ENCODE measurements at places on chromosomes 7 and 10.

DNA sequence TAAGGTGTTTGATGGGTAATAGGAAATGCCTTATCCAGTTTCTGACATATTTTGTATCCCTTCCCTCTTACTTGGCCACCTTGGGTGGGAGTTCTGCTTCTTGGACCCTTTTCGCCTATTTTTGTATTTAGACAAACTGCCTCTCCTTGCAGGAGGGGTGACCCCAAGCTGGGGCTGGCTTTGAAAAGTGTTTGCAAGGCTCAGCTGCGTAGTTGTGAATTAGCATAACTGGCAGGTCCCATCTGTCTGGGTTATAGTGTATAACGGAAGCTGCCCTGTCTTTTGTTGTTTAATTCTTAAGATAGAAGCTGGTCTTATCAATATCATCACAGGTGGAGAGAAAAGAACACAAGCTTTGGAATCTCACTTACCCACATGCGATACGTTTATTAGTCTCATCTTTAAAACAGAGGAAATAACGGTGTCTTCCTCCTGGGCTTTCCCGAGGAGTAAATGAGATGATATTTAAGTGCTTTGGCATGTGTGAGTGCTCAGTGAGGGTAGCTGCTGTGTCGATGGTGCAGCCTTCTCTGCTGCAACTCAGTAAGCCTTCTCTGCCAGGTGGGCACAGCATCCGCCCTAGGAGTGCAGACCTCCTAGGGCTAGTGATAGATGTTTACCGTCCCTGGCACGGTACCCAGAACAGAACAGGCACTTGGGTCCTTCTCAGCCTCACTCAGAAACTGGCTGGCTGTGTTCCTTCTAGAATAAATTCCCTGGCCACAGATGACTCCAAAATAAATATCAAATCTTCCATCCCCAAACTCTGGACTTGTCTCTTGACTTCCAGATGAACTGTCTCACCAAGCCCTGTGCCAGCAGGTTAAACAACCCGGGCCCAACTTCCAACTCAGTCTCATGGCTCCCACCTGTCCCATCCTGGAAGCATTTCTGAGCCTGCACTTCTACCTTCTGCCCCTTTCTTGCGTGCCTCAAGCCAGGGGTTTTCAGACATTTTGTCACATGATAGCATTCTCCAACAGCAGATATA lies 227.3 kb downstream of the GFRA1 start:
- DNase-seq: no peak

GRCh38 chr7:151745706-151746105 lies 131.2 kb downstream of the PRKAG2 start:
- DNase-seq: no peak

DNA sequence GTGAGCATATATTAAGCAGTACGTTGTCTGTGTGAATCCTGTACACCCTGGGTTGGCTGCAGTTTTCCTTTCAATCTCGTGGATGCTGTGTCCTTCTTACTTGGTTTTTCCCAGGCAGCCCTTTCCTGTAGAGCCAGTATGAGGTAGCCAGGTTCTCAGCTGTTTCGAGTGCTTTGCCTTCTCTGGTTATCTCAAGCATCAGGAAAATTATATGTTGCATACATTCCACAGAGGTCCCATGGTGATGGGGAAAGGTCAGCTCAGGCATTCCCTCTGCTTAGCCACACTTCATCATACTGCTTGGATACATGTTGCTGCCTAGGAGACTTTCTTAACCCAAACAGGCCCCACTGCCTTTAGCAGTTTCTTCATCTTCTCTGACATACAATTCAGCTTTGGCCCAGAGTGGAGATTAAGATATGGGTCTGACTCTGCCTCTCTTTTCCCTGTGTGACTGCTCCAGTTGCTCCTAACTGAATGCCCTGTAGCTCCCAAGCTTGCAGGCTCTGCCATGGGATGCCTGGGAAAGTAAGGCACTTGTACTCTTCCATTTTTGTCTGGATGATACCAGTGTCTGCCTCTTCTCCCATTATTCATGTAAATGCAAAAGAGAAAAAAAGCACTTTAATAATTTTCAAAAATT lies 11.3 kb downstream of the GNAI1 start:
- DNase-seq: no peak

- DNase-seq: no peak
These were observed 6.5 kb downstream of the CPVL start for GRCh38 chr7:29139796-29140195.

DNA sequence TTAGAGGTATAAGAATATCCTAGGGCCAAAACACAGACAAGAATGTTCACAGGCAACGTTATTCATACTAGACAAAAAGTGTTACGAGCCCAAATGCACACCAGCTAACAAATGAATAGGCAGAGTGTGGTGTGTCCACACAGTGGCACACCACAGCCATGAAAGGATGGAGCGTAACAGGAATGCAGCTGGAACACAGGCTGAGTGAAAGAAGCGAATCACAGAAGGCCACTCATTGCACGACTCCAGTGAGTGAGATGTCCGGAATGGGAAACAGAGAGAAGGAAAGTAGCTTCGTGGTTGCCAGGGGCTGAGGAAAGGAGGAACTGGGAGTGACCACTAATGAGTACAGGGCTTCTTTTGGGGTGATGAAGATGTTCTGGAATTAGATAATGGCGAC lies 198.8 kb downstream of the TNS3 start:
- no peak for DNase-seq

- no peak for DNase-seq
These were observed 103.7 kb downstream of the DNAJB6 start for GRCh38 chr7:157440346-157441022.

- DNase-seq: no peak
These were observed 265.4 kb upstream of the SLC26A5 start for GRCh38 chr7:103711413-103711812.

- DNase-seq: no peak
These were observed 49.9 kb upstream of the TMEM26 start for GRCh38 chr10:61503051-61503450.

GRCh38 chr10:27433976-27434375 lies 70.1 kb upstream of the RAB18 start:
- DNase-seq: no peak

- no peak for DNase-seq
These were observed 47.3 kb upstream of the PIP4K2A start for GRCh38 chr10:22761569-22762220.

- peak; percentile 25 for DNase-seq
These were observed 11.8 kb downstream of the PODXL start for GRCh38 chr7:131544449-131545301.

- no peak for DNase-seq
These were observed 20.2 kb upstream of the PPIF start for GRCh38 chr10:79327090-79327457.

DNA sequence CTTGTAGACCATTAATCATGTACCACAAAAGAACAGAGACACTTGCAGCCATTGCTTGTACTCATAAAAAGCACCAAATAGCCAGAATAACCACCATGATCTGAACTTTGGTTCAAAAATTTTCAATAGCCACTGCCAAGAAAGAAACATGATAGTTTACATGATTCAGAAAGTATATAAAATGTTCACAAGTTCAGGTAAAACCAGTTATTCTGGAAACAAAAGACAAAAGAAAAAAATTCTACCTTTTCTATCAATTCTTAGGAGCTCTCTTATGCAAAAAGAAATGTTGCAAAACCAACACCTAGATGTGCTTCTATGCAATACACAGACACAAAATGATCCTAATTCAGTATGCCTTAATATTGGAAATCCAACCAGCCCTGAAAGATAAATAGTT lies 108.7 kb downstream of the PCLO start:
- no peak for DNase-seq

GRCh38 chr10:97353945-97354344 lies 19.4 kb upstream of the FRAT2 start:
- no peak for DNase-seq

DNA sequence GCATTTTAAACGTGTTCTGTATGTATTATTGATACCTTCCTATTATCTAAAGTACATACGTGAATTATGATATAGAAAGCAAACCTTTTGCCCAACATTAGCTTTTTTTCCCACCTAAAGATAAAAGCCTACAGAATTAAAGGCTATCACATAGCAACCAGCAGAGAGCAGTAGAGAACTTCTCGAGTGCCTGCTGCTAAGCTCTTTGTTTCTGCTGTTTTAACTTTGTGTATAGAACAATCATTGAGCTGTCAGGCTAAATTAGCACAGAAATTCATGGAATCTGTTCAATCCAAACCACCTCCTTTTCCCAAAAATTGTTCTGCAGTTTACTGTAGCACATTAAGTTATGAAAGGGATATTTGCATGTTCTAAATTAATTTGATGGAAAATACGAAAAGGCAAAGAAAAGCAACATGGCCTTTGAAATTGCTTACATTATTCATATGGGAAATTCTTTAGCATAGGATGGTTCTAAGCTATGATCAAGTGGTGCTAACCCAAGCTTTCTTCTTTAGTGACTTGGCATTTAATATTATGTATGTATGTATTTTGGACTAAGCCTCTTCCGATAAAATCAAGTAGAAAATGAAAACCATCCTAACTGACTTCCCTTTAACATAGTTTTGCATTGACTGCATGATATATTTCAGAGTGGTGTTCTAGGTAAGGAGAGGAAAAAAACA lies 1288.5 kb downstream of the GATA3 start:
- peak; percentile 35 for DNase-seq

DNA sequence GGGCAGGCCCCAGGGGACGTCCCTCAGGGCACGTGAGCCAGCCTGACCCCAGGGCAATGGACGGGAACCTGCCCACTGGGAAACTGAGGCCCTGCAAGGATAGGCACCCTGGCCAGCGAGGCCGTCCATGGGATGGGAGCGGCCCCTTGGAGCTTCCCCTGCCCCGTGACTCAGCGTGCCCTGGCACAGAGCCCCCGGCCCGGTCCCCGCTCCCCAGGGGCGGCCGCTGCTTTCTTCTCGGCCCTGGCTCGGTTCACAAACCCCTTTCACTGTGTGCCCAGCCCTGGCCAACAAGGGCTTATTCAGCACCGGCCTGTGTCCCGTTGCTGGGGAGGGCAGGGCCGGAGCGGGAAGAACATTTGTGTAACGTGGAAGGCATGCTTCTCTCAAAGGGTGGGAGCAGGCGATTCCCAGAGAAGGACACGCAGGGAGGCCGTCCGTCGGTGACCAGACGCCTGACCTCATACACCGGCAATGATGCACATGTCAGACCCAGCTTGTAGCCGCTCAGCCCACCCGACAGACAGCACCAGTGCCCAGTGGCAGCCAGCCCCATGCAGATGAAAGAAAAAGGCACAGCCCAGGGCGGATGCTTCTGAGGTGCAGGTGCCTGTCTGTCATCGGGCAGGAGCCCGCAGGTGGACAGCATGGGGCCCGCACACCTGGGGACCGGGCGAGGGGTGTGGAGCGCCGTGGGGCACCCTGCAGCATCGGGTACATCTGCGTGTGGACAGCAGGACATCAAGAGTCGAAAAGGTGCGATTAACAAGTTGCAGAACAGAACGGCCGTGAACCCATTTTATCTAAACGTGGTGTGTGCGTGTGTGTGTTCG lies 94.5 kb downstream of the PDGFA start:
- no peak for DNase-seq

DNA sequence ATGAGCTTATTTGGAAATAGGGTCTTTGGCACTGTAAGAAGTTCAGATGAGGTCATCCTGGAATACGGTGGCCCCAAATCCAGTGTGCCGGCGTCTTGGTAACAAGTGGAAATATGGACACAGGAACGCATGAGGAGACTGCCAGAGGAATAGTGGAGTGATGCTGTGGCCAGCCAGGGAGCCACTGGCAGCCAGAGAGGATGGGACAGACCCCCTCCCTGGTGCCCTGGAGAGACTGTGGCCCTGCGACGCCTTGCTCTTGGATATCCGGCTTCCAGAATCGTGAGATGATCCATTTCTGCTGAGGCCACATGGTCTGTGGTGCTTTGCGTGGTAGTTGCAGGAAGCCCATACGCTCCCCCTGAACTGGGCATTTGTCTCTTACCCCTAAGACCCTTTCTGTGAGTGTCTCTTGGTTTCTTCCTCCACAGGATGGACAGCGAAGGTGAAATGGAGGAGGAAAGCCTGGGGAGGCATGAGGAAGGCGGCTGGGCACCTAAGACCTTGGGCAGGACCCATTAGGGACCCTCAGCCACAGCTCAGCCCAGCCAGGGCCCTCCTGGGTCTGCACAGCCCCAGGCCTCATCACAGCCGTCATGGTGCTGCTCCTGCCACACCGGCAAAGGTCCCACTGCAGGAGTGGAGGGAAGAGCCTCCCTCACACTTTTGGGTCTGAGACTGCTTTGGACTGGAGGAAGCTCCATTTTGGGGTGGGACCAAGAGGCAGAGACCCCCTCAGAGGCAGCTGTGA lies 53.6 kb downstream of the INSIG1 start:
- no peak for DNase-seq

GRCh38 chr7:70016044-70016770 lies 417.9 kb downstream of the AUTS2 start:
- DNase-seq: no peak

- DNase-seq: no peak
These were observed 413 bp downstream of the BUD31 start for GRCh38 chr7:99409192-99409572.

GRCh38 chr7:103887853-103888602 lies 101.4 kb downstream of the RELN start:
- peak; percentile 8 for DNase-seq

DNA sequence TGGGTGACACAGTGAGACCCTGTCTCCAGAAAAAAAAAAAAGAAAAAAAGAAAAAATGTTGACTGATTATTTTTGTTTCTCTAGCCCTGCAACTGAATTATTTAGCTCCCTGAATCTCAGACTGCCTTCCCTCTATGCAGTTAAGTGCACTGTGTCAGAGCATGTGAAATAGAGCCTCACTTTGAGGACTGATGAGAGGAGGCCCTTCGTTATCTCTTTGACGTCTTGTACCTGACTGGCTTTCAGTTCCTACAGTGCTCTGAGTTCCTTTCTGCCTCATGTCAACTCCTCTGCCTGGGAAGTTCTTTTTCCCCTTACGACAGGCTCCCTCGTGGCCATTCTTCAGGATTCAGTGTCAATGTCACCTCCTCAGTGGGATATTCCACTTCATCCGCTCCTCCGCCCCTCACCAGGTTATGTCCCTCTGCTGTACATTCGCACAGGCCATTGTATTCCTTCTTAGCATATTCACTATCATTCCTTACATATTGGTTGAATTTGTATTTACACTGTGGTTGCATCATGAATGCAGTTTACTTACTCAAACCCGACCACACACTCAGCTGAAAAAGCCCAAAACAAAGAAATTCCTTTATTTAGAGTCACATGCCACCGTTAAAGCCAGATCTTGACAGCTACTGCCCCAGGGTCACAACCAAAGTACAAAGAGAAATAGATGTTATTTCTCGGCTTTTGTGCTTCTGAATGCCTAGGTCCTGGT lies 18.1 kb upstream of the CAMK2G start:
- no peak for DNase-seq

DNA sequence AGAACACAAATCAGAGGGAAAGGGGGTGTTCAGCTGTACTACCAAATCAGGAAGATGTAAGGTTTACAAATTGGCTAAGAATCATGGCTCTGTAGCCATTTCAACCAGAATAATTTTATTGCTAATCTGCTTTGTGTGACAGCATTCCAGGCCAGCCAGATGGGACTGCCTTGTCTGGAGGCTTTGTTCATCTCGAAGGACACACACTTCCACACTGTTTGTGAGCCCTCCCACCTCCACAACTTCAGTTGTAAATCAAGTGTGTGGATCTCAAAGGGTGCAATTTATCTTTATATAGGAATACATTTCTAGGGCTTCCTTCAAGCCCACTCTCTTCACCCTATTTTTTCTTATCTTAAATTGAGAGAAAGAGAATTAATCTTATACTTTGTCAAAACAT lies 6.9 kb upstream of the OIT3 start:
- no peak for DNase-seq

Data from HEK293T (cell line).